NT2/D1 (cell line): ENCODE measurements at places on chromosomes 1 and 21.
A peak's percentile ranks its signal among the peaks of the same experiment; 100 is the strongest.

- DNase-seq: no peak
Measured at GRCh38 chr1:167360120-167360519, 139.4 kb downstream of the POU2F1 start.

DNA sequence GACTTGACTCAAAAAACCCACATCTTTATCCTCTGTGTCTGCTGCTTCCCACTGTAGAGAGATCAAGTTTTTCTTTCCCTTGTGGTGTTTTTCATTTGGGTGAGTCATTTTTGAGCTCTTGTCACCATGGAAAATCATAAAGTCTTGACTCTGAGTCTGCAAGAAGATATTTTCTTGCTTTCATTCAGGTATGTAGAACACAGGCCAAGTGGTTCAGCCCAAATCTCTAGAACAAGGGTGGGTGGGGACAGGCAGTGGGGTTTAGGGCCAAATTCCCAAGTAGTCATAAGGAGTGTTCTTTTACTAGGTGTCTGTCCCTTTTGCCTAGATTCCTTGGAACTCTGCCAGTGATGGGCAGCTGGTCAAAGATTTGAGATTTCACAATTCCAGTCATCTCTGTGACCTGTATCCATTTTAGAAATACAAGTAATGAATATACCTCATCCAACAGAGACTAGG lies 21.5 kb upstream of the ARHGAP29 start:
- no peak for DNase-seq

DNA sequence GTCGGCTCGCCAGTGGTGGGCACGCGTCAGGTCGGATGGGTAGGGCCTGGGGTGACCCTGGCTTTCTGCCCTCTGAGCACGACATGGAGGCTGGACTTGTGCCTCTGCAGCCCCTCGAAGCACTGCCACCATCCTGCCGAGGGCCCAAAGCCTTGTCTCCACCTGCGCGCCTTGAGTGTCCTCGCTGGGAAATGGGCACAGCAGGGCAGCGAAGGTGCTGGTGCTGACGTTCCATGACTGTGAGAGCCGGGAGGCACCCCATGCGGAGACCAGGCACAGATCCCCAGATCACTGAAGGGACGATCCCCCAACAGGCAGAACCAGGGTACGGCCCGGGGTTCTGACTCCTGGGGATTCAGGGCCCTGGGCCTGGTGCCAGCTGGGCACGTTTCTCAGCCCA lies 60.3 kb downstream of the SIK1 start:
- no peak for DNase-seq

GRCh38 chr21:44490405-44490804 lies 35.1 kb downstream of the LRRC3 start:
- no peak for DNase-seq

- no peak for DNase-seq
Measured at GRCh38 chr1:231507476-231508355, 20.8 kb upstream of the TSNAX start.

GRCh38 chr1:38381256-38381655 lies 334.7 kb upstream of the POU3F1 start:
- no peak for DNase-seq

- DNase-seq: no peak
Measured at GRCh38 chr1:88984569-88984968, 7.9 kb downstream of the KYAT3 start.

- DNase-seq: no peak
Measured at GRCh38 chr1:239247285-239247684, 139.1 kb upstream of the CHRM3 start.

DNA sequence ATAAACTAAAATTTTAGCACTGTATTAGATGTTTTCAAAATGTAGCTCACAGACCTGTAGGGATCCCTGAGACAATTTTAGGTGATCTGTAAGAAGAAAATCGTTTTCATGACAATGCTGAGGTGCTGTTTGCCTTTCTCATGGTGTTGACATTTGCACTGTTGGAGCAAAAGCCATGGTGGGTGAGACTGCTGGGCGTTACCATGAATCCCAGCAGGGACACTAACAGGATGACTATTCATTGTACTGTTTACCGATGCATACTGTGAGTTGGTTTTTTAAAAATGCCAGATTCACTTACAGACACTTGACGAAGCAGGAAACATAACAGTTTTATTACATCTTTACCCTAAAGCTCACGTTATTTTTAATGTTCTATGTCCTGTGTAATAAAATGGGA lies 468.5 kb downstream of the PCP4 start:
- DNase-seq: peak; percentile 36

GRCh38 chr1:177343445-177343844 lies 172.7 kb downstream of the BRINP2 start:
- DNase-seq: no peak

DNA sequence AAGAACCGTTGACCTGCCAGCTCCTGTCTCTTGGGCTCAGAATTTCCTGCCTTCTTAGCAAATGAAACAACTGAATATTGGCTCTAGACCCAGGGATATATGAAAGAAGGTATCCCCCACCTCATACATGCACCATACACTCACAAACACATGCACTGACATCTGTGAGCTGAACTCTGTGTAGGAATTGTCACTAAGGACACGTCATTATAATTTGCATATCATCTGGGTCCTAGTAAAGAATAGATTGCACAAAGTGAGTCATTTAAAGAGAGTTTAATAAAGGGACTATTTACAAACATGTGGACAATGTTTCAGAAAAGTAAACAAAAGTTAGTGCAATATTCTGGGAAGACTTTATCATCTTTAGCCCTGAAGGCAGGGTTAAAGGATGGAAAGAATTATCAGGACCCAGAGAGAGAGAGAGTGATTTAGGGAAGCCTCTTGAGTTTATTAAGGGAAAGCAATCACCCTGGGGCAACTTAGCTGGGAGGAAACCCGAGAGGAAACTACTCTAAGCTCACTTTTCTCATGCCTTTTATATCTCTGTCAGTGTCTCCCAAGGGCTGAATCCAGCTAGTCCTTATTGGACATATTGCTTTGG lies 74.1 kb upstream of the PLA2G4A start:
- DNase-seq: no peak

GRCh38 chr1:223052931-223053330 lies 90.1 kb downstream of the TLR5 start:
- no peak for DNase-seq

GRCh38 chr1:247324204-247324787 lies 7.4 kb downstream of the ZNF496 start:
- DNase-seq: no peak

DNA sequence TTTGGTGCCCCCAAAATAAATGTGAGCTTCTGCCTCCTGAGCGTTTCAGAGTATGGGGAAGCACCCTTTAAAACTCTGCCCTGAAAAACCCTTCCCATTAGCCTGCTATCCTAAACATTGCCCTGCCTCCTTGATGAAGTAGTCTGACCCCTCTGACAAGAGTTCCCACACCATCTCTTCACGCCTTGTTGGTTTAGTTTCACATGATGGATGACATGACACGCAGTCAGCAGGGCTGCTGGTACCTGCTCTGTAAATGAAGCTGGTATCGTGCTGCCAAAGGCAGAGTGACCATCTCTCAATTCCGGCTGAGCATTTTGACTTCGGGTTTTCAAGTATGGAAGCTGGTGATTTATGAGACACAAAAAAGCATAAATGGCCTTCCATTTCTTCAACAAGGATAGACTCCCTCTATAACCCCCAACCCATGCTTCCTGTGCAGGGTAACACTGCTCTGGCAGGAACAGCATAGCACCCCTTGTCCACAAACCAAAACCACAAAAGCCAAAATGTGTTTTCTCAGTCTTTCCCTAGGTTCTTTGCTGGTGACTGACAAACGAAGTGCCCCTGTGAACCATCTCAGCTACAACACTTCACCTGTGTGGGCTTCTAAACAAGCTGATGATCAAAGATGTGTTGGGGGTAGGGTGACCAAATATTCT lies 444.6 kb downstream of the NUF2 start:
- DNase-seq: no peak

- DNase-seq: no peak
Measured at GRCh38 chr1:45328680-45329079, 2.0 kb downstream of the HPDL start.

GRCh38 chr1:27604579-27605299 lies 795 bp upstream of the AHDC1 start:
- no peak for DNase-seq

GRCh38 chr1:57770772-57771171 lies 346.9 kb upstream of the DAB1 start:
- DNase-seq: peak; percentile 23

- DNase-seq: no peak
Measured at GRCh38 chr1:185860311-185860710, 126.1 kb downstream of the HMCN1 start.

- DNase-seq: no peak
Measured at GRCh38 chr1:154845174-154845573, 24.9 kb downstream of the KCNN3 start.

DNA sequence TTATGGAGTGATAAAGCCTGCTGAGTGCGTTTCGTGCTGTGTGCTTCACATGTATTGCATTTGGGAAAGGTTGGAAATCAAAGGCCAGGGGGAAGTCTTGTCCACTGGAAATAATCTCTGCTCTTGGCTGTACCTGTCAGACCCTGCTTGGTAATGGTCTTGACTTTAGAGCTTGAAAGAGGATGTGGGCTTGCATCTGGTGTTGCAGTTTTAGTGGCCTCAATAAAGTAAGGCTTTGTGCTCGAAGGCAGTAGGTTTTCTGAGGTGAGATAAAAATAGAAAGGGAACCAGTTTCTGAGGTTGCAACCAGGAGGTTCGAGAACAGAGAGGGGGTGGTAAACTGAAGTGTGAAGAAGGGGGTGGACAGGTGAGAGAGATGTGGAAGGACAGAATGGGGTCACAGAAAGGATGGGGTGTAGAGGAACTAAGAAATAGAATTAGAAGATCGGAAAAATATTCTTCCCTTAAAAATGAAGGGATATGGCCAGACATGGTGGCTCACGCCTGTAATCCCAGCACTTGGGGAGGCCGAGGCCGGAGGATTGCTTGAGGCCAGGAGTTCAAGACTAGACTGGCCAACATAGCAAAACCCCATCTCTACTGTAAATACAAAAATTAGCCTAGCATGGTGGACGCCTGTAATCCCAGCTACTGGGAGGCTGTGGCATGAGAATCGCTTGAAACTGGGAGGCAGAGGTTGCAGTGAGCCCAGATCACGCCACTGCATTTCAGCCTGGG lies 1.5 kb downstream of the S100PBP start:
- no peak for DNase-seq

- no peak for DNase-seq
Measured at GRCh38 chr1:91765293-91765692, 120.7 kb downstream of the TGFBR3 start.

DNA sequence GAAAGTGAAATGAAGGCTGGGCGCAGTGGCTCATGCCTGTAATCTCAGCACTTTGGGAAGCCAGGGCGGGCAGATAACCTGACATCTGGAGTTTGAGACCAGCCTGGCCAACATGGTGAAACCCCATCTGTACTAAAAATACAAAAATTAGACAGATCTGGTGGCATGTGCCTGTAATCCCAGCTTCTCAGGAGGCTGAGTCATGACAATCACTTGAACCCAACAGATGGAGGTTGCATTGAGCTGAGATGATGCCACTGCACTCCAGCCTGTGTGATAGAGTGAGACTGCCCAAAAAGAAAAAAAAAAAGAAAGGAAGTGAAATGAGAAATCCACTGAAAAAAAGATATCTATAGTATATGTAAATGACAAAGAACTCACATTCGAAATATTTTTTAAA lies 439.9 kb downstream of the DISC1 start:
- no peak for DNase-seq

GRCh38 chr1:228810878-228811711 lies 75.8 kb downstream of the RHOU start:
- DNase-seq: peak; percentile 52

DNA sequence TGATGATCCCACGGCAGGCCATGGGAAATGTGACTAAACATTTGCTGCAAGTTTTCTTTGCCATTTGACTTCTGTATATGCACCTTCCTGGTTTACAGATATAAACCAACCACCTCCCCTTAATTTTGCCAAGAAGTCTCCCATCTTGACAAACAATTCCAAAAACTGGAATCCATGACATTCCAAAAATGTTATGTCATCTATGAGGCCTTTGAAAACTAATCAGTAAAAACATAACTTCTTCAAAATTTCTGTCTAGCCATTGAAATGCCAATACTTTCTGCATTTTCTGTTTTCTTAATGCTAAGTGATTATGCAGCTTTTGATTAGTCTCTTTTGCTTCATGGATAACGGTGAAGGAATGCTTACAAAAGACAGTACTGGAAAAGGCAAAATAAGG lies 84.1 kb downstream of the LYST start:
- no peak for DNase-seq

- DNase-seq: no peak
Measured at GRCh38 chr1:168881656-168882260, 152.8 kb upstream of the DPT start.

DNA sequence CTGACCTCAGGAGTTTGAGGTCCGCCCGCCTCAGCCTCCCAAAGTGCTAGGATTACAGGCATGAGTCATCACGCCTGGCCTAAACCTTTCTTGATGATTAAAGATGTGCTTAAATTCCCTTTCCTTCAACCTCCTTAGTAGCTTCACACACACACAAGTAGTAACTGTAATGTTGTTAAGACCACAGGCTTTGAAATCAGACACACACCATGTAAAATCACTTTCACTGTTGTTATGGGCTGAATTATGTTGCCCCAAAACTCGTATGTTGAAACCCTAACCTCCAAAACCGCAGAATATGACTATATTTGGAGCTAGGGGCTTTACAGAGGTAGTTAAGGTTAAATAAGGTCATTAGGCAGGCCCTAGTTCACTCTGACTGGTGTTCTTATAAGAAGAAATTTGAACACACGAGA lies 180.2 kb downstream of the NR5A2 start:
- no peak for DNase-seq

DNA sequence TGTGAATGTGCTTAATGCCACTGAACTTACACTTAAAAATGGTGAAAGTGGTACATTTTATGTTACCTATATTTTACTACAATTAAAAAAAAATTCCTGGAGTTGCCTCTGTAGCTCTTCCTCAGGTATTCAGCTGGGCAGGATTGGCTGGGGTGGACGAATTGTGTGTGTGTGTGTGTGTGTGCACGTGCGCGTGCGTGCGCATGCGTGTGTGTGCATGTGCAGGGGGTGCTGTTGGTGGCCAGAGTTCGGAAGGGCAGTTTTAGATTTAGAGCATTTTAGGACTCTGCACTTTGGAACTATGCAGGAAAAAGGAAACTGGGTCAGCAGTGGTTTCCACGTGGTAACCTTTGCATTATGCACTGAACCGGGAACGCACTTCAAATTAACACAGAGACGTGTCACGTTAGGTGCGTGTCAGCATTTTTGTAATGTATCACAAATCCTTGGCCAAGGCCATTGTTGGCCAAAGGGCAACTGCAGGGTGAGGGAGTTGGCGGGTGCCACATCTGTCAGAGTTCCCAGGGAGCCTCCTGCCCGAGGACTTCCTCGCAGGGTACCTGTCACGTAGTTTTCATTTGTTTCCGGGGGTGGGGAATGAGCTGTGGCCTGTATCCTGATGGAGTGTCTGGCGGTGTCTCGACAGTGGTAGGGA lies 312.8 kb downstream of the CAMTA1 start:
- no peak for DNase-seq
